ENCODE measurements at places on chromosomes 2 and 18.
A peak's percentile ranks its signal among the peaks of the same experiment; 100 is the strongest.

DNA sequence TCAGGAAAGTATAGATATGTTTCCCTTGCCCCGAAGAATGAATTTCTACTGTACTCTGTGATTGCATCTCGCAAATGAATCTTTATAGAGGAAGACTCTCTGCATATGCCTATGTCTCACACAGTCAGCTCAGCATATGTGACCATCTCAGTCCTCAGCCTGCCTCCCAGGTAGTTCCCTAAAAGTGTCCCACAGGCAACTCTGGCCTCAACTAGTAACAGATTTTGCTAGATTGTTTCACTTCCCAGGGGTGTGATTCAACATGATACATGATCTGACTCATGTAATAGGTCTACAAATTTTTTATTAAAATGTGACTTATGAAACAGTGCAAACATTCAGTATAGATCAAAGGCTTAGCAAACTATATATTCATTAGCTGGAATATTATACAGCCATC lies 296.6 kb upstream of the CRIM1 start:
- no peak for DNase-seq

- DNase-seq, result peak; percentile 45
These were observed 186.5 kb upstream of the FANCL start for GRCh38 chr2:58427572-58428095.

DNA sequence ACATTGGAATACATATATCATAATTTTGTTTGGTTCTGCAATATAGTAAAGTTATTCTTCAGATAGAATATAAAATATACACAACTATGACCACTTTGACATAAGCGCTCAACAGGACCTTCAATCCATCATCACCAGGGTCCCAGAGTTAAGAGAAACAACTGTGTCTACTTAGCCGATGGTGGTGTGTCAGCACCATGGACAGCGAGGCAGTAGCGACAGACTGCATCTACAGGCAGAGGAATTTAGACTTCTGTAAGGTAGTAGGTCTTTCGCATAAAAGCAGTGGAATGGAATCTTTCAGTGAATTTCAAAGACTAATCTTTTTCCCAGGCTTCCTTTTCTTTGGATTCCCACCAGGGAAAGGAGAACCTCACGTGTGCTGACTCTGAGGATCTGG lies 20.5 kb upstream of the LRPPRC start:
- peak; percentile 36 for DNase-seq

DNA sequence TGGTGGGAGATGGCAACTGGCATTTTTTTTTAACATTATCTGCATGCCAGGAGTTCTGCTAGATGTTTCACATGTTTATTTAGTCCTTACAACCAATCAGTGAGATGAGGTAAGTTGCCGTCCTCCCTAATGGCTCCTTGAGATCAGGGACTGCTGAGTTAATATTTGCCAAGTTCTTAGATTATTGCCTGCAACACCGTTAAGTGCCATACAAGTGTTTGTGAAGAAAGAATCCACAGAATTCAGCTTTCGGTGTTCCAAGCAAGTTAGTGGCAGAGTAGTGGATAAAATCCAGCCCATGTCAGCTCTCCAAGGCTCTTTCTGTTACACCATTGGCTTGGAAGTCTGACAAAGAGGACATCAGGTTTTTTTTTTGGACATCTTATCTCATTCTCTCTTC lies 95.9 kb downstream of the C1QL2 start:
- DNase-seq, result no peak

DNA sequence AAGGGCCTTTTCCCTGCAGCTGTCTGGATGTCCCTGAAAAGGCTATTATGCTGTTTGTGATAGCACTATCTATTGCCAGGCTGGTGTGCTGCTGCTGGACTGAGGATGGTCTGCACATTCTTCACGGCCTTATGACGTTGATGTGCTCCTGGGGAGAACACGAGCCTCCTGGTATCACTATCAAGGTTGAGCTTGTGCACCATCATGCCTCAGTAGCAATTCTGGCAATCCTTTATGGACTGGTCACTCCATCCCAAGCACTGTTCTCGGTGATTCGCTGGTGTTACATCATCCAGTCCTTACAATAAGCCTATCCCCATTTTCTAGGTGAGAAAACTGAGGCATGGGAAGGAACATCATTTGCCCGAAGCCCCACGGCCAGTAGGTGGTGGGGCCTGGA lies 18.2 kb upstream of the CCBE1 start:
- peak; percentile 29 for DNase-seq

- DNase-seq, result peak; percentile 18
These were observed 1.0 kb upstream of the LDLRAD4 start for GRCh38 chr18:13217466-13217961.

DNA sequence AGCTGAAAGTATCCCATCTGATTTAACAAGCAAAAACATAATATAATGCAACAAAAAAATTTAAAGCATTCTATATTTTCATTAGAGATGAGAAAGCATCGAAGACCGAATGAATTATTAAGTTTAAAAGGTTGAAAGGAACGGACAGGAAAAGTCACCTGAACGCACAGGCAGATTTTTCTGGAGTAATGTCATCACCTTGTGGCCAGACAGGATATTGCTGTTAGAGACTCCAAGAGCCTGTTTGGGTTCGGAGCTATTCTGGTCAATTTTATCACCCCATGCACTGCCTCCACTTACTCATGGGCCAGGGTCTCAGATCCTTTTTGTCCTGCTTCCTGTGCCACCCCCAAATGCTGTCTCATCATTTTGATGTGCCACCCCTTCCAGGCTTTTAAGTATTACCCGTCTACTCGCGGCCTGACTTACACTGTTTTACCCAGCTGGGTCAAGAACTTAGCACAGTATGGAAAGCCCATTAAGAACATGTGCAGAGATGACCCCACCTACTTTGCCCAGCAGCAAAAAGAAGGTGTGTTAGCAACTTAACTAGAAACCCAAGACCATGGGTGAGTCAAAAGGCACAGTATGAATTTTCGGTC lies 27.3 kb downstream of the GKN2 start:
- peak; percentile 22 for DNase-seq

DNA sequence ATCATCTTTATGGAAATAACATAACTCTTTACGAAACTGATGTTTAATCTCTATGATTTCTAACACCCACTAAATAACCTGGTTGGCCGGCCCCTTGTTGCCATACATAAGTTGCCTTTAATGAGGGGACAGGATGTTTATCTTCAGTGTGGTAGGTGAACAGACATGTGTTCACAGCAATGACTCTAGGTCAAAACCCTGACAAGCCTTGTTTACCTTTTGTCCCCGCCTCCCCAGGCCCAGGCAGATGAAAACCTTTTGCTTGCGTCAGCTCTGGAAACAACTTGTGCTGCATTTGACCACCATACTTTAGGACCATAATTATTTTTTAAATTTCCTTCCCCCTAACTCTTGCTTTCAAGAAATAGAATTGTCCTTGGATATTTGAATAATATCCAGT lies 2.9 kb upstream of the DSG4 start:
- no peak for DNase-seq

DNA sequence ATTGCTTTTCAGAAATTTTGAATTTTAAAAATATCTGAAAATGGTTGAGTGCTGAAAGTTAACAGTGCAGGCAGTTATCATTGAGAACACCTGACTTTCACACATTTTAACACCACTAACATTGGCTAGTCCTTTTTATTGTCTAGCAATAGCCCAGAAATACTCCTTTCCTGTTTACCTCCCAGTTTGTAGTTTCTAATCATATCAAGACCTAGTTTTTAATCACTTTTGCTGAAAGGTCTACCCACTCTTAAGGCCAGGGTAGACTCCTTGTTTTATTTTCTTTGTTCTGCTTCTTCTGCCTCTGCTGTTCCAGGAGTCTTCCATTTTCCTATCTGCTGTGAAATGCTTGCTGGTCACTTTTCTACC lies 72.1 kb downstream of the UBE2E3 start:
- no peak for DNase-seq

- no peak for DNase-seq
These were observed 372.4 kb upstream of the SALL3 start for GRCh38 chr18:78607221-78607620.

DNA sequence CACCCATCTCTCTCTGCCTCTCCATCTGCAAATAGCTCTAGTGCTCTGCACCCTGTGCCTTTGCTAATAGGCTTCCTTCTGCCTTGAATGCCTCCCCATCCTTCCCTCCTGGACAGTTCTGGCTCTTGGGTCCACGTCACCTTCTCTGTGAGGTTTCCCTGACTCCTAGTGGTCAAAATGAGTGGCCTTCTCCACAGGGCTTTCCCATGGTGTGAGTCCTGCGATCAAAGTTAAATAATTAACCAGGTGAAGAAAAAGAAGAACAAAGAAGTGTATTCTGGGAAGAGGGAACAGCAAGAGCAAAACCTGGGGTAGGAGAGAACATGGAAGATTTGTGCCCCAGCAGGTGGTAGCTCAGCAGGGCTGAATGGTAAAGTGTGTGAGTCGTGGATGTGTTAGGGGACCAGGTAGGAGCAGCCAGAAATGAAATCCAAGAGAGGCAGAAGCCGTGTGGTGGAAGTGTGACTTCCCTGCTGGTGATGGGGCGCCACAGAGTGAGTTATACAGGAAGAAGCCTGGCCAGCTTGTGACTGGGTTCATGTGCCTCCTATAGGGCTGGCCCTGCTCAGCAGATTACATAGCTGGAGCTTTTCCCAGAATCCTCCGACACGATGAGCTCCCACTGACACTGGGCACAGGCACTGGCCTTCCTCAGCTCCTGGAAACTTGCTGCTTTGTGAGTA lies 93.8 kb upstream of the LDAH start:
- peak; percentile 9 for DNase-seq

- peak; percentile 96 for DNase-seq
These were observed 359.9 kb upstream of the SLC14A2 start for GRCh38 chr18:45255197-45255890.

- DNase-seq, result no peak
These were observed 86.6 kb upstream of the EPC2 start for GRCh38 chr2:148557844-148558436.

- DNase-seq, result peak; percentile 12
These were observed 38.8 kb downstream of the NCAPH start for GRCh38 chr2:96374211-96374951.

GRCh38 chr2:180872255-180872654 lies 108.2 kb upstream of the UBE2E3 start:
- peak; percentile 75 for DNase-seq

GRCh38 chr18:45243340-45244110 lies 371.8 kb upstream of the SLC14A2 start:
- peak; percentile 80 for DNase-seq

GRCh38 chr2:128315829-128316776 lies 2.6 kb downstream of the HS6ST1 start:
- DNase-seq, result peak; percentile 38

DNA sequence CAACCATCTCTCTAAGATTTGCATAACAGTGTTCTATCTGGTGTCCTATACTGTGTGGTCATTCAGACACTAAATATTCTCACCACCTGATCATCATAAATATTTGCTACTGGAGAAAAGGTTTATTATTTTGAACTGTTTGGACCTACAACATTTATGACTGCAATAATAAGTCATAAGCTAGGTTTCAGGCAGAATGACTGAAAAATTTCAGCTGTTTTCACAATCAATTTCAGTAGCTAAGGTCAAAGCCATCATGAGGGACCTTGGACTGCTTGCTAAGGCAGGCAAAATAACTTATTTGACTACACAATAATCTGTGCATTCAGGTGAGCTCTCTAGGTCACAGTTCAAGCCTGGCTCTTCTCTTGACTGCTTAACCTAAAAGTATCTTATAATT lies 425.5 kb upstream of the CDH2 start:
- DNase-seq, result no peak

GRCh38 chr18:3104190-3105054 lies 91.5 kb upstream of the LPIN2 start:
- DNase-seq, result peak; percentile 73

DNA sequence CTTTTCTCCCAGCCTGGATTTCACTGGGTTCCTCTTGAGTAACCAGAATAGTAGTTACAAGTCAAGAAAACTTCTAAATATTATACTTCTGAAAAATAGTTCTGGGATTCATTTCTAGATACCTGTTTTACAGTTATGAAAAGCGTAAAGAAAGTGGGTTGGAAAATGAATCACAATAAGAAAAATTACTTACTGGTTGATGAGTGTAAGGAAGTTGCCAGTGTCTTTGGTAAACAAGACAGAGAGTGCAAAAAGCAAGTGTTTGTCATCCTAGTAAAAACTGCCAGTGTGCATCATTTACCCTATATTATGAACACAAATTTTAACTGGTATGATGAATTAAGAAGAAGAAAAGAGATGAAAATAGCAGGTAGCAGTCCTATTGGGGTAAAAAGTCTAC lies 88.9 kb downstream of the R3HDM1 start:
- no peak for DNase-seq

DNA sequence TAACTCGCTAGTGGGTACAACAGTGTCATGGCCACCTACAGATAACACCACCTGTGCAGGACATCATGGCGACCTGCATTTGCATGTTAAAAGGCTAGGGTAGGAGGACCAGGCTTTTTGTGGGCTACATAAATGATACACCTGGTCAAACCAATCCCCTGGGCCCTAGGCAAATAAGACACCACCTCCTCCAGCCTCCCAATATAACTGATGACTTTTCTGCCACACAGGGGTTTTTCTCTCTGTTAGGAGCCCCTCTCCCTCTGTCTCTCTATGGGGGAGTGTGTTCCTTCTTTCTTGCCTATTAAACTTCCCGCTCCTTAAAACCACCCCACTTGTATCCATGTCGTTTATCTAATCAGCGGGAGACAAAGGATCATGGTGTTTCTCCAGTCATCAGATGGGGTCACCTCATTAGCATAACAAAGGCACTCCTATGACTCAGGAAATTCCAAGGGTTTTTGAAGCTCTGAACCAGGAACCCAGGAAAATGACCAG lies 10.8 kb upstream of the BUB1 start:
- DNase-seq, result peak; percentile 80

- DNase-seq, result no peak
These were observed 184.9 kb downstream of the PDE1A start for GRCh38 chr2:182241936-182242335.

- no peak for DNase-seq
These were observed 47.0 kb downstream of the DHRS9 start for GRCh38 chr2:169116327-169116726.

- peak; percentile 97 for DNase-seq
These were observed 25.7 kb downstream of the MAP4K3 start for GRCh38 chr2:39411181-39411944.

GRCh38 chr2:44055664-44056063 lies 59.9 kb upstream of the LRPPRC start:
- DNase-seq, result no peak

GRCh38 chr2:168155046-168155445 lies 92.3 kb downstream of the STK39 start:
- DNase-seq, result no peak

DNA sequence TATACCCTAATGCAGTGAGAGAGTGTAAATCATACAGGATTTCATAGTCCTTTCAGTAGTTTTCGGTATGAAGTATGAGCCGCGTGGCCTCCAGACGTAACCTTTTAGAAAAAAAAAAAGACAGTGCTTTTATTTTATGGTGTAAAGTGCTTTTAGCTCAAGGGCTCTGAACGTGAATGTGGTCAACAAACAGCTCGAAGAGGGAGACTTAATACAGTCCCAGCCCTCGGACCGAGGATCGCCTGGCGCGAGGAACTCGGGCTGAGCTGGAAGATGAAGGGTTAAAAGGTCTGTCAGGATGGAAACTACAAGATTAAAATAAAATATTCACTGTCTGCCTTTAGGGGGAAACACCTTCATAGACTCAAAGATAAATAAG lies 4.0 kb upstream of the BCL11A start:
- DNase-seq, result no peak

GRCh38 chr18:40360558-40360957 lies 1594.5 kb upstream of the PIK3C3 start:
- DNase-seq, result no peak

Measured in astrocyte (in vitro differentiated cells and primary cell).